ENCODE measurements at places on chromosomes 11 and 22.
A peak's percentile ranks its signal among the peaks of the same experiment; 100 is the strongest.

GRCh38 chr11:102408339-102408738 lies 44.2 kb downstream of the TMEM123 start:
- DNase-seq = no peak

DNA sequence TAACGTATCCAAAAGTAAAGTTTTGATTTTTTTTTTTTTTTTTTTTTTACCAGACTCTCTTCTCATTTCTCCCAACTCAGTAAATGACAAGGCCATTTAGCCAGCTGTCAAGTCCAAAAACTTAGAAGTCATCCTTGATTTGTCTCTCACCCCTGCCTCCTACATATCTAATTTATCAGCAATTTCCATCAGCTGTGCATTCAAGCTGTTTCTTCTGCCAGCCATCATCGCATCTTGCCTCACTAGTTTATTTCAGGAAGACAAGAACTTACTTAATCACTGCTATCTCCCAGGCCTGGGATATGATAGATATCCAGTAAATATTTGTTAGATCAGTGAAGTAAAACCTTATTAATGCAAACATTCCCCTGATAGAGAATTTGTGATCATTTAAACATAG lies 47.6 kb downstream of the SCGB1A1 start:
- DNase-seq = no peak

DNA sequence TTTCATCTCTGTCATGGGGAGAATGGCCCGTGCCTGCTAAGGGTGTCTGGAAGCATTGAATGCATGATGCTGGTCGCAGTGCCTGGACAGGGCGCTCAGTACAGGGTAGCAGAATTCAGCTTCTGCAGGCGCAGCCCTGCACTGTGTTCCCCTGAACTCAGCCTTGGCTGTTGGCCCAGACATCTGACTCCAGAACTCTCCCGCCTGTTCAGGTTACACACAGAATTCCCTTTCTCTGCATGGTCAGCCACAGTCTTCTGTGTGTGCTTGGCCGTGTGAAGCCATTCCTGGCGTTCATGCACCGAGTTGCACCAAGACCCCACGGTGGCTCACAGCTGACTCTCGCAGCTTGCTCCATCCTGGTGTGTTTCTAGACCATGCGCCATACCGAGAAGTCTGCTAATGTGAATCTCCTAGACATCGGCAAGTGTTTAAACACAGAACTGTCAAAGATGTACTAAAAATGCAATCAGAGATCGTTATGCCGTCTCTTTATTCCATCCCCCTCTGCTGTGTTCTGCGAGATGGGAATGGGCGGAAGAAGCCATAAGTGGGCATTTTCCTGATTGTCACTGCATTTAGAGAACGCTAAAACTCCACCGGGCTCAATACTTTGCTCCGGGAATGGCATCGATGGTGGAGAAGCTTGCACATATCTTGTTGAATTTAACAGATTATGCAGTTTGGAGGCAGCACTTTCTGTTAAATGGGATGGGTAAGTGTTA lies 55.6 kb downstream of the MPPED1 start:
- no peak for DNase-seq

DNA sequence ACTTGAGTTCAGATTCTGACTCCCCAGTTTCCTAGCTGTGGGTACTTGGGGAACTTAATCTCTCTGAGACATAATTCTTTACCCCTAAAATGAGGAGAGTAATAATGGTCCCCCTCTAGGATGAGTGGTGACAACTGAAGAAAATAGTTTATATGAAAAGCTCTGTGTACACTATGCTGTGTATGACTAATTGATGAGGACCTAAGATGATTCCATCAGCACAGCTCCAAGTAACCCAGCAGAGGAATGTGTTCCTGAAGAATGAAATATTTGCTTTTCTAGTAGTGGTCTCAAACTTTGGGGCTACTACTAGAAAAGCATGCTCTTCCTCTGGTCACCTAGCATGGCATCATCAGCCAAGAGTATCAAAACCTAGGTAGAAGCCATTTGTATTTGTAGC lies 217.3 kb upstream of the NARS2 start:
- DNase-seq = no peak

GRCh38 chr11:38510041-38510440 lies 1912.0 kb upstream of the RAG2 start:
- DNase-seq = peak; percentile 29

- DNase-seq = no peak
Observed at GRCh38 chr11:12066799-12067508, 43.4 kb upstream of the MICAL2 start.

GRCh38 chr22:50622723-50623327 lies 5.1 kb downstream of the ARSA start:
- DNase-seq = no peak

- DNase-seq = no peak
Observed at GRCh38 chr11:12762696-12763324, 88.6 kb downstream of the TEAD1 start.

DNA sequence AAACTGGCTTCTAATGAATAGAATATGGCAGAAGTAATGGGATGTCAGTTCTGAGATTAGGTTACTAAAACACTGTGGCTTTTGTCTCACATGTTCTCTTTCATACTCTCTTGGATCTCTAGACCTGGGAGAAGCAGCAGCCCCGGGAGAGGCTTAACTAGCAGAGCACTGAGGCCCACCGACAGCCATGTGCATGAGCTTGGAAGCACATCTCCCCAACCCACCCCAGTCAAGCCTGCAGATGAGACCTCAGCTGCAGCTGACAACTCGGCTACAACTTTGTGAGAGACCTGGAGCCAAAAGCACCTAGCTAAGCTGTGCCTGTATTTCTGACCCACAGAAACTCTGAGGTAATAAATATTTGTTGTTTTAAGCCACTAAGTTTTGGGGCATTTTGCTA lies 100.8 kb downstream of the TRIM29 start:
- no peak for DNase-seq

All from OCI-M1 (cell line).